ENCODE measurements at places on chromosomes 13 and 19. TPM values are rescaled to one million over a fixed set of nuclear protein-coding genes. Genes with fewer than 3 reads are reported as not detected.

GAPDHS gene
- total RNA-seq, result not detected

INAFM1 gene
- 9.2 TPM for total RNA-seq

NEK5 gene
- 0.26 TPM for total RNA-seq

SPINT2 gene
- 283 TPM for total RNA-seq

C19orf81 gene
- total RNA-seq, result 11.0 TPM

CLEC17A gene
- not detected for total RNA-seq

ZNF723 gene
- total RNA-seq, result not detected

PTH2 gene
- total RNA-seq, result 0.96 TPM

DNA sequence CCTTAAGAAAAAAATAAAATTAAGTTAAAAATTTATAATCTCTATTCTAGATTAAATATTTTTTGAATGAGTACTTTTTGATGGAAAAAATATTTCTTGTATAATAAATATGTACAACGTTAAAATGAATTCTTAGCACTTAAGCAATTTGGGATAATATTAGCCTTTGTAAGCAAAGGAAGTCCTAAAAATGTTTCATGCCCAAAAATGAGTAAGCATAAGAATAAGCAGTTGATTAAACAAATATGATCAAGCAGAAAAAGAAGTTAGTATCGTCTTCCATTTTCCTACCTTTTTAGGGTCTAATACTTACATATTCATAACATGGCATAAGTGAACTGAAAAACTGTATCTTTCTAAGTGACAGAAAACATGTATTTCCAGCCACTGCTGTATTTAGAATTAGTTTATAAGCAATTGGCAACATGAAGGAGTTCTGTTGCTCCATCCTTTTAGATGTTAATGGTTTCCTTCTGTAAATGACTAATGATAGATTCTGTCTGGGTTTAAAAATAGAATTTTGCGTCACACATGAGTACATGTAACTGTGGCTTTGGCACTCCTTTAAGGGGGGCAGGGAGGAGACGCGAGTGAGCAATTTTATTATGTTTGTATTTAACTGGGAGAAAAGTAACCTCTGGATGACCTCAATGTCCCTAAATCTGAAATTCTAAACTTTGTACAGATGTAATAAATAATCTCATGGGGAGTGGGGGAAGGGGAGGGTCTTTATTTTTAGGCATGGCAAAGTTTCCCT is 237.4 kb downstream of the RGCC start:
- H3K36me3 ChIP-seq, result 0 out of 2 replicates have a peak, but pooled peaks cover 4% of the 10 kb centered on the region
- H3K4me3 ChIP-seq, result no peak overlapping the region
- H3K27me3 ChIP-seq, result no peaks in the 10 kb centered on the region
- H3K27ac ChIP-seq, result no peak overlapping the region

GRCh38 chr19:11578258-11579142 is 1.1 kb upstream of the ACP5 start:
- H3K4me1 ChIP-seq, result no peaks in the 10 kb centered on the region
- H3K4me3 ChIP-seq, result peak overlapping the region; percentile 39
- H3K27ac ChIP-seq, result no peak overlapping the region
- no peaks in the 10 kb centered on the region for H3K36me3 ChIP-seq

DNA sequence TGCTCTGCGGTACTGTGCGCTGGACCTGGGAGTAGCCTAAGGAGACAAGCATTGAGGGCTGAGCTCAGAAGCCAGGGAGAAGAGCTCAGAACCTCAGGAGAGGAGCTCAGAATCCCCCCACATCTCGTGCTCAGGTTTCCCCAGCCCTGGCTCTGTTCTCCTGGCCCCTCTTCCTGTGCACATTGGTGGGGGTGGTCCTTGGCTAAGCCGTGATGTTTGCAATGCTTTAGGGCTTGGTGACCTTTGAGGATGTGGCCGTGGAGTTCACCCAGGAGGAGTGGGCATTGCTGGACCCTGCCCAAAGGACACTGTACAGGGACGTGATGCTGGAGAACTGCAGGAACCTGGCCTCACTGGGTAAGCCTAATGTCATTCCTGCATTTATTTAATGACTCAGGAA is 6.6 kb downstream of the ZNF557 start:
- H3K4me1 ChIP-seq, result no peaks in the 10 kb centered on the region
- no peaks in the 10 kb centered on the region for H3K27me3 ChIP-seq
- DNase-seq, result no peak
- H3K36me3 ChIP-seq, result peaks cover 92% of the 10 kb centered on the region
- H3K27ac ChIP-seq, result no peak overlapping the region
- no peak overlapping the region for H3K4me3 ChIP-seq

GRCh38 chr19:15417699-15418098 is 1.1 kb downstream of the AKAP8L start:
- peak overlapping the region; percentile 98 for H3K4me3 ChIP-seq
- H3K27me3 ChIP-seq, result no peaks in the 10 kb centered on the region
- 0 out of 2 replicates have a peak, but pooled peaks cover 2% of the 10 kb centered on the region for H3K4me1 ChIP-seq
- no peak for DNase-seq

DNA sequence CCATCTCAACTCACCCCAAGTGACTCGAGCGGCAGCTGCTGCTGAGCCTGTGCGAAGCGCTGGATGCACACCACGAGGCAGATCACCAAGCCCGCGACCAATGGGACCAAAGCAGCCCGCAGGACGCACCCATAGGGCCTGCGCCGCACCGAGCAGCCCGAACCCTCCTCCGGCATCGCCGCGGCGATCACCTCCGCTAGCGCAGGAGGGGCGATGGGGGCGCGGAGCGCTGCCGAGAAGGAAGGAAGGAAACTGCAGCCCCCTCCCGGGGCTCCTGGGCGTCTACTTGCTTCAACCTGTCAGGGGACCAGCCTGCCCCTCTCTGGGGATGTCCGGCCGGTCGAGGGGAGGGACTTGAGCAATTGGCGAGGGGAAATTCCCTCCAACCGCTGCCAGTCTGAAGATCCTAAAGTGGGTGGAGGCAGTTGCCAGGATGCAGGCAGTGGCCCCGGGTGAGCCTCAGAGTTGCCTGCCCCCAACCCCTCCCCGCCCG is at the start of gene CD70:
Gene CD70, minus strand, starts transcription at position 324 of the 493 bp plus-strand sequence. Its CDS starts 148 bp downstream, at position 176.
- H3K27ac ChIP-seq, result no peak within 1 kb of the TSS
- no peaks in the 10 kb centered on the region for H3K4me1 ChIP-seq
- peaks cover 35% of the 10 kb centered on the region for H3K27me3 ChIP-seq
- no peaks in the 10 kb centered on the region for H3K36me3 ChIP-seq
- peak within 1 kb of the TSS; percentile 55 for H3K4me3 ChIP-seq
- DNase-seq, result peak; percentile 89

DNA sequence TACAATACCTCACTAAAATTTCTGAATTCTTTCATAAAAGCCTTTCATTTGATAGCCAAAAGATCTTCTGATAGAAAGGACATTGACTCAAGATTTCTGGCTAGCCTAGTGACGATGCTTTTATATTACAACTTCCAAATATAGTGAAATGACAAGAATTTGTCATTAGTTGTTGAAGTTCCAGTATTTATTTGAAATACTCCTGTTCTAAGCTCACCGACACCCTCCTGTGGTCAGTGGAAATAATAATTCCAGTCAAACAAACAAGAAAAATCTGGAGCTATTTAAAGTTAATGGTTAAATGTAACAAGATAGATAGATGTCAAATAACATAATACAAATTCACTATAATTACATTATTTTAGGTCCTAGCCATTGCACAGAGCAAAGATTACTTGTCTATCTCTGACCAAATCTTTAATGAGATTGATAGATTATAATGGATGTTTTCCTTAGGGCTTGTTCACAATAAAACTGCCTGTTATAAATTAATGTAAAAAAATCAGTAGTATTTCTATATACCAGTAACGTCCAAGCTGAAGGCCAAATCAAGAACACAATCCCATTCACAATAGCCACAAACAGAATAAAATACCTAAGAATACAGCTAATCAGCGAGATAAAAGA is 195.5 kb downstream of the RGCC start:
- peaks cover 5% of the 10 kb centered on the region for H3K36me3 ChIP-seq
- H3K27ac ChIP-seq, result no peak overlapping the region
- no peaks in the 10 kb centered on the region for H3K27me3 ChIP-seq
- no peak overlapping the region for H3K4me3 ChIP-seq

DNA sequence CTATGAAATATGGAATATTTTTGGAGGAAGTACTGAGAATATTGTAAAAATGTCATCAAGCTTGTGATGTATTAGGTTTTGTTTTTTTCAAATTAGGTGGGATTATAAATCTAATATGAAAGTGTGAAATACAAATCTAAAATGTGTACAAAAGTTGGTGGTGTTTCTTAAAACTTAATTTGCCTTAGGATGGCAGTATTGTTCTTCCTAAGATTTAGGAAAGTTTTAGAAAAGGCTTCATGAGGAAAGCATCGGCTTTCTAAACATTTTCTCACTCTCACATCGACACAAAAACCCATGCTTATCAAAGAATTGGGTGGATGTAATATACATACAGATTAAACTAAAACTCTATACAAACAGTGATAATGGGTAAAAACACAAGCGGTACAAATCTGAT is 972.0 kb upstream of the PCDH20 start:
- H3K27ac ChIP-seq, result no peak overlapping the region
- H3K4me3 ChIP-seq, result no peak overlapping the region
- H3K27me3 ChIP-seq, result no peaks in the 10 kb centered on the region
- no peaks in the 10 kb centered on the region for H3K4me1 ChIP-seq
- no peak for DNase-seq
- H3K36me3 ChIP-seq, result no peaks in the 10 kb centered on the region

DNA sequence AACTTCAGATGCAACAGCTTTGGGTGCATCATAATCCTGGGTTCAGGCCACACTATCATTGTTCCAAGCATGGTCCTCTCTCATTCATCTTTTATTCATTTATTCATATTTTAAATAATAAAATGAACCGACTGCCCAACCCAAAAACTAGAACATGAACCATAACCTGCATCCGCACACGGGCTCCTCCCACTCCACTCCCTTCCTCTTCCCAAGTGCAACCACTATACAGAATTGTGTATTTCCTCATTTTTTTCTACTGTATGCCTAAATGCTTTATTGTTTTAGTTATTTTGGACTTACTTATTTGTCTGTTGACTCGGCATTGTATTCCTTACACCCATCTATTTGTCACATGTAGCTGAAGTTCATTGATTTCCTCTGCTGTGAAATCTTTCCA is 30.7 kb upstream of the POMP start:
- H3K27me3 ChIP-seq, result no peaks in the 10 kb centered on the region
- no peak overlapping the region for H3K27ac ChIP-seq
- H3K4me3 ChIP-seq, result no peak overlapping the region
- no peaks in the 10 kb centered on the region for H3K36me3 ChIP-seq

Data from H9 (cell line).